ENCODE measurements at places on chromosomes 11 and 22. TPM values are rescaled to one million over a fixed set of nuclear protein-coding genes. Genes with fewer than 3 reads are reported as not detected.

The SCUBE2 gene
- total RNA-seq = 1.9 TPM

The CSNK2A3 gene
- 1.2 TPM for total RNA-seq

GRCh38 chr11:86576946-86577624, 95.3 kb downstream of the ME3 start:
- no peak for DNase-seq

DNA sequence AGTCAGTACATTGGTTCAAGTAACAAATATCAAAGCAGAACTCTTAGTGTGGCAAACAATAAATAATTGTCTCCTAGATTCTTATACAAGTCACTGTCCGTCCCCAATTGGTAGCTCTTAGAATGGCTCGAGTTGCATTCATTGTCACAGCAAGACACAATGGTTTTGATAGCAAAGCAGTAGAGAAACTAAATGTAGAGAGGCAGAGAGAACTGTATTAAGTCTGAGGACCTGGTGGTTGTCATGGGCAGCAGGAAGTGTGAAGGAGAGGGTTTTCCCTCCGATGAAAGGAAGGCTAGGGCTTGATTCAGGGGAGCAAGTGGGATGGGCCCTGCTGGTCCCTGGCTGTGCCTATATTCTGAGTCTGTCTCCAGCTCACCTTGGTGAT, 36.6 kb downstream of the RCOR2 start:
- DNase-seq = no peak

DNA sequence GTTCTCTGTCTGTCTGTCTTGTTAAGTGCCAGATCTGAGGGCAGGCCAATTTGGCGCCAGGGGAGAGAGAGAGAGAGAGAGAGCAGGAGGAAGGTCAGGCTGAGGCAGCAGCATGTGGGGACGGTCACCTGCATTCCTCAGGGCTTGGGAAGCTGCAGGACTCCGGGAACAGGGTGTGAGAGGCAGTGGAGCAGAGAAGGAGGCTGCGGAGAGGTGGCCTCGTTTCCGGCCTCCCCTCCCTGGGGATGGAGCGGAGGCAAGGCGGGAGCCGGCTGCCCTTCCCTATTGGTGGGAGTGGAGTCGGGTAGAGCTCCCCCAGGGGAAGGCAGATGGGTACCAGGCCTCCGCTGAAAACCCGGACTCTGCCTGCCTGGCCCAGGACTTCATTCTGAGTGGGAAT, 9.7 kb downstream of the CLMP start:
- DNase-seq = no peak

DNA sequence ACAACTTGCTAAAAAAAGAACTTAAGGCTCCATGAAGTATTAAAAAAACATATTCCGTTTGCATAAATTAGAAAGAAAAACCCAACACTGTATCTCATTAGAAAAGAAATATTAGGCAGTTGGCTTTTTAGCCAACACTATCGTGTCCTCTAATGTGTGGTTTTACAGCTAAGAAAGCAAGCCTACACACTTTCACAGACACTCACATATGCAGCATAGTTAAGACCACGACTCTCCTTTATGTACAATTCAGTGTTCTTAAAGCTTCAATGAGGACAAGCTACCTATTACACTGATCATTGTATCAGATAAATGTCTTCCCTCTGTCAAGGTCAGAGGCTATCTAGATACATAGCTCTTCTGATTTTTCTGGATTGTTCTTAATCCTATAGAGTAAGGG, 80.1 kb downstream of the PICALM start:
- no peak for DNase-seq

GRCh38 chr11:76310832-76311595, 69.9 kb downstream of the THAP12 start:
- peak; percentile 25 for DNase-seq
